ENCODE measurements at places on chromosomes 3 and 15. TPM values are rescaled to one million over a fixed set of nuclear protein-coding genes. Genes with fewer than 3 reads are reported as not detected.

GRCh38 chr15:40354408-40355171 lies 3.4 kb upstream of the DISP2 start:
- DNase-seq: no peak

DNA sequence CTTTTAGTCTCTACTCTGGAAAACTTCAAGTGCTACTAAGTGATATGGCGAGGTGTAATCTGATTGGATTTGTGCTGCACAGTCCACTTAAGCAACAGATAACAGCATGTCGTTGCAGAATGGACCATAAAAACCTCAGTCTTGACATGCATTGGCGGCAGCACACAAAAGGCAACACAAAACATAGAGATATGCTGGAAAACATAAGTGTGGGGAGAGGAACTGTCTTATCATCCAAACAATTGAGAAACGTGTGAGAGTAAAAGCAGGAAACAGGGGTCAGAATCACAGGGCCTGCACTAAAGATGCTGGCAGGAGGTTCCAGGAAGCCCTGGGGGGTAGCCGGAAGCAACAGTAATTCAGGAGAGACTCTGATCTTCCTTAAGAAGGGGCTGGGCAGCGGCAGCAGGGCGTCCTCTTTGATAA lies 82.1 kb downstream of the CGNL1 start:
- no peak for DNase-seq

DNA sequence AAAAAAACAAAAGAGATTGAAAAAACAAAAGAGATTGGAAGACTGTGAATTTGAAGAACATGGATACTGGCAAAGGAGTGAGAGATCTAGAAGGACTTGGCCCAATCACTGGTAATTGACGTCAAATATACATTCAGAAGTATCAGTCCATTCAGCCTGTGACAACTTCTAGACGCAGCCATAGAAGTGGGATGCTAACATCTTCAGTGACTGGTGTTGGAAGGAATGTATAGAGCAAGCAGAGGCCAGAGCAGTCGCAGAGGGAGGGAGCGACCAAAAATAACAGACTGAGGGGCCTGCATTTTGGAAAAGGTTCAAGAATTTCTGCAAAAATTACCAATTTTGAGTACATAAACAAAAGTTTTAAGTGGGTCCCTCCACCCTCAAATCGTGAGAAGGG lies 473.3 kb downstream of the CADM2 start:
- no peak for DNase-seq

GRCh38 chr3:102536456-102536855 lies 101.6 kb downstream of the ZPLD1 start:
- DNase-seq: peak; percentile 23

DNA sequence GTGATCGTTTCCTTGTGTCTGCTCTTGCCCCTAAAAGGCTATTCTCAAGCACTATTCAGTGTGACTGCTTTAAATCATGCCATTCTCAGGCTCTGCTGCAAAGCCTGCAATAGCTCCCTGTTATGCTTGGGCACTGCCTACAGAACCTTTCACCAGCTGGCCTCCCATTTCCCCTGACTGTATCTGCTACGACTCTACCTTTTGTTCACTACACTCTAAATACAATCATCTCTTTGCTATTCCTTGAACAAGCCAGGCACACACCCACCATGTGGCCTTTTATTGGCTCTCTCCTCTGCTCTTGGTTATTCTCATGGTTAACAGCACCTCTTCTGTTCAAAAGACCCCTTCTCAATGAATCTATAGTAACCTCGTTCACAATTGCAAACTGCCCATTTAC lies 29.6 kb upstream of the FNDC3B start:
- DNase-seq: no peak

DNA sequence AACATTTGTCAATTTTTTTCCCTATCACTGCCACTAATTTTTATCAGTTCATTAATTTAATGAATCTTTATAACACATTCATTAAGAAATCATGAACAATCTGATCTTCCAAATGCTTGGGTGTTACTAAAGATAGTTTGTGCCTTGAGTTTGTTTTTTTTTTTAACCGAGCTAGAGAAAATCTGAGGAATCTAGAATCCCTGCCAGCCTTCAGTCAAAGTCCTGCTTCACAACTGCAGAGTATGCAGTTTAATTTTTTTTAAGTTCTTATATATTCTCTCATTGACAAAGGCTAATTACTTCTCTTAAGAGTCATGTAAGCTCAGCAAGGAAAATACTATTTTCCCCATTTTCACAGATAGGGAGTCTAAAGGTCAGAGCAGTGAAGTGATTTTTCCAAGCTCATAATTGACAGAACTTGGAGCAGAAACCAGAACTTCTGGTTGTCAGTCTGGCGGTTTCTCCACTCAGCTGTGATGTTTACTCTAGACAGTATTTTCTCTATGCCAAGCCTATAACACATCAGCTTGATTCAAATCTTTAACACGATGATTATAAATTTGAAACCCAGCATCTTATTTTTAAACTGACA lies 55.7 kb downstream of the TNIK start:
- no peak for DNase-seq

GRCh38 chr3:197270558-197271317 lies 27.7 kb downstream of the DLG1 start:
- DNase-seq: no peak

GRCh38 chr3:45479621-45480035 lies 91.3 kb downstream of the LARS2 start:
- no peak for DNase-seq

DNA sequence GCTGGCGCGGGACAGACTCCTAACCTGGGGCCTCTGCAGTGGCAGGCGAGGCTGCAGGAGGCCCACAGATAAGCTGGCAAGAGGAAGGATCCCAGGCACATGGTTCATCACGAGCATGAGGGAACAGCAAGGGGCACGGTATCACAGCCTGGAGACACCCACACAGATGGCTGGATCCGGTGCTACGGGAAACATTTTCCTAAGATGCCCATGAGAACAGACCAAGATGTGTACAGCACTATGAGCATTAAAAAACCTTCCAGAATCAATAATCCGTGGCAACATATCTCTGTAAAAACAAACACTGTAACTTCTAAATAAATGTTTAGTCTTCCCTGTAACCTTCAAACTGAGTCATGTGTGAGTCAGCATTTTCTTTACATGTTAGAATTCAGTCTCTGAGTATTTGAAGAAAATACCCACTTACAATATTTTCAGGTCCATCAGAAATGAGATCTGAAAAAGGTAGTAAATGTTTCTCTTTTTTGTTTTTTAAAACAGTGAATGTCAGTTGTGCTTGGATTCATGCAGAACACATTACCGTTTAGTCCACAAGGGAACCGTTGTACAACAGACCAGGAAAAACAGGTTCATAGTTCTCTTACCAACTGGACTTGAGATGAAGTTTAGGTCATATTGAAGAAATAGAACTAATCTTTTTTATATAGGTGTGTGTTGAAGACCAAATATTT lies 75.9 kb downstream of the BOC start:
- no peak for DNase-seq

- no peak for DNase-seq
These were observed 41.7 kb downstream of the PAQR5 start for GRCh38 chr15:69340243-69340900.

DNA sequence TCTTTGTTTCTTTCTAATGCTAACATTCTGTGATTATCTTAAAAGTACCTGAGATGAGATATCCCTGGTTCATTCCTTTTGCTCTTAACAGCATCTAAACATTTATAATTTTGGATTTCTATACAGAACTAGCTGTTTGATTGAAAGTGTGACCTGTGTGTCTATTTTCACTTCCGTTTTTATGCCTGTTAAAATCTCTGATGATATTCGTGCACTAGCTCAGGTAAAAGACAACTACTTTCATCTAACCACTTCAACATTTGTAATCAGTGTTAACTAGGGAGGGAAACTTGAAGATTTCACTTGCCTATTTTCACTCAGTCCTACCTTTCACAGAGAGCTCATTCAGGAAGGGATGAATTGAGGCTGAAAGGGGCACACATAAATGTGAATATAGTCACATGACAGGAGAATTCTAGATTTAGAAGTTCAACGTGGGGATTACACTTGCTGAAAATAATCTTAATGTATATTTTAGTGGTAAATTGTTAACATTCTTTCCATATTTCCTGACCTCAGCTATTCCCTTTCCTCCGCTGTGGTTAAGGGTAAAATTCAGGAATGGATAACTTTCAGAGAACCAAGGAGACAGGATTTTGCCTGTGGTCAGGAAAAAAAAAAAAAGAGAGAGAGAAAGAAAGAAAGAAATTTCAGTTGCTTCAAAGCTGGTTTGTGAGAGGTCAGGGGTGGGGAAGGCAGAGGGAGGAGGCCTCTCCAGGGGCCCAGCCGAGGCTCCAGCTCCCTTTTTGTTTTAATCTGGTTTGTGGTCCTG lies 159.8 kb upstream of the TSC22D2 start:
- DNase-seq: no peak

DNA sequence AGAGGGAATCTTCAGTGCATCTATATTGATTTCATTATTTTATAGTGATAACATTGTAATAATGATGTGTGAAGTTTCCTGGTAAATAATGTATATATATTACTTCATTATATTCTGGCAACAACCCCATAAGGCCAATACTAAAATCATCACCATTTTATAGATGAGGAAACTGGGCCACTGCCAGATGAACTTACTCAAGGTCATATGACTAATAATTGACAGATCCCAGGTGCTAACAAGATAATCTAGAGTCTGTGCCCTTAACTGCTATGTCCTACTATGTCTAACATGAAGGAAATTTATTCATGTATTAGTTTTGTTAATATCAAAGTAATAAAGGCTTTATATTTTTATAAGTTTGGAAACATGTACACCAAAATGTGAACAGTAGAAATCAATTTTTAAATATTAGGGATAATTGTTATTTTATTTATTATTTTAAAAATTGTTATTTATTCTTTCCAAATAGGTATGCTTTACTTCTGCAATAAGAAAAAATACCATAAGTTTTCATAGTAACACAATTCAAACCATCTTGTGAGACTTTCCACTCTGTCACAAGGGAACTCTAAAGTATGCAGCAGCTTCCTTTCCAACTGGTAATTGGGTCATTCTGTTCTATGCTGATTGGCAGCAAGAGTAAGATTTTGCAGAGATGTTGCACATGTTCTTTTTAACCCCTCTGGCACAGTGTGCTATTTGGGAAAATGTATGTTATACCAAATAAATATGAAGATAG lies 90.8 kb upstream of the CMC1 start:
- DNase-seq: no peak

- DNase-seq: no peak
These were observed 107.1 kb upstream of the TPM1 start for GRCh38 chr15:62935300-62936081.

GRCh38 chr3:39332525-39332924 lies 3.0 kb downstream of the CCR8 start:
- no peak for DNase-seq

DNA sequence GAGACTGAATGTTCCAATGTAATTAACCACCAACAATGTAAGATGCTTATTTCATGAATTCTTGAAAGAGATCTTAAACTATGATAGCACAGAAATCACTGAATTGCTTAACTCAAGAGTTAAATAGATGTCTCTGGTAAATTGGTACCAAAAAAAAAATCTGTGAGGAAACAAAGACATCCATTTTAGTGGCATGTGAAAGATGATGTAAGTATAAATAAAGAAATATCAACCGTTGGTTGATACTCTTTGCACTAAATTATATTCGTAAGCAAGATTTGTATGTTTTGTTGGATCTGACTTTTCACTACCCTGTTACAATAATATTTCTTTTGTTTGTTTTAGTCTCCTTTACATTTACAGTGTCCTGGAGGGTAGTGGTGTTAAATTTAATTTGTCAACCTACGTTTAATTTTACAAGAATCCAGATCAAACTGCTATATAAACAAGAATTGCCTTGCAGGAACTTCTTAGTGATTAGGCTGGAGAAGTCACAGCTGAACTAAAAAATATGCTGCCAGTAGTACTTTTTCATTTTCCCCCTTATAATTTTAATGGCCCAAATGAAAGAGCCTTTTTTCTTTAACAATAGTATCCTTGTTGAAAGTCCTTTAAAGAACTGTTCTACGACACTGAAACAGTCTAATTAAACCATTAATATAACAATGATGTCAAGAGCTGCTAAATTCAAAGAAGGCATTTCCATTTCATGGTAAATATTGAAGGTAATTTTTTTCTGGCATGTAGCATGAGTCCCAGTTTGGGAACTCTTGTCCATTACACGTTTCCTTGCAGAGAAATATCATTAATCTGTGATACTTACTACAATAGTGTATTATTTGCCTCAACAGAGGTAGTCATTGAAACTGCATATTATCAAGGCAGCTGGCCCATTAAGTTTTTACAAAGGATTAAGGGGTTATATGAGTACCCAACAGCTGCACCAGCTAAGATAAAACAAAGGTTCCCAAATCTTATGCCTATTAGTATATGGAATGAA lies 109.6 kb upstream of the PHLDB2 start:
- DNase-seq: no peak

- no peak for DNase-seq
These were observed 40.5 kb upstream of the SEC13 start for GRCh38 chr3:10361375-10361774.

- no peak for DNase-seq
These were observed 51.6 kb upstream of the BLM start for GRCh38 chr15:90665288-90666134.

DNA sequence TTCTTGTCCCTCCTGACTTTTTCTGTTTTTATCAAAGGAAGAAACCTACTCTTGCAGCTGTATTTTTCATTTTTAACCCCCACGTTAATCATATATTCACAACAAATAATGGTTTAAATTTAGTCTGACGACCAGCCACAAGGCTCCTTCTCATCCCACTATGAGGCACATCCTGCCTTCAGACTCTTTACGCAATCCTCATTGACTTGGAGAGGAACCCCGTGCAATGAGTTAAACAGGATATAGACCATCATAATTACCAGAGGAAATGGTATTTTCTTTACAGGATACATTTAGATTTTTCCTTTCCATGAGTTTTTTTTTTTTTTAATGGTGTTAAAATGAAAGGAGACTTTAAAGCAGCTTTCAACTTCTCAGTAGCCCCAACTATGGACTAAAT lies 68.5 kb downstream of the WWTR1 start:
- DNase-seq: no peak

DNA sequence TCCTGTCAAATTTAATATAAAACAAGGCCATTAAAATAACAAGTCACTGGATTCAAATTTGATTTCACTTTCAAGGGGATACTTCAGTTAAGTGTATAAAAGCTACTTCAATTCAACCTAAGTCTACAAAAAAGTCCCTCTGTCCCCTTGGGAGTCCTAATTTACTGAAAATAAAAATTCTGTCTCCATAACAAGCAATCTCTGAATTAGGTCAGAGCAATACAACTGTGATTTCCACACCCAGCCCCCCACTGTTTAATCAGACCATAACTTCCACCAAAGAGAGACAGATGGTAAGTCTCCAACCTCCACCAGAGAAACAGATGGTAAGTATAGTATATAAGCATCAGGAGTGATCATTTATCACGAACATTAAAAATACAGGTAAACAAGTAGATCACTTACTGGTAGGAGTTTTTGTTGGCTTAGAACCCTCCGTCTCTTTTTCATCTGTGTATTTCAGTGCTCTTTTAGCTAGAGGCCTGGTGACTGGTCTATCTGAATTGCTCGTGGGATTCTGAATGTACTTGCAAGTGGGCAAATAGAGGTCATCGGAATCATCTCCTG lies 12.1 kb downstream of the SGO1 start:
- no peak for DNase-seq

GRCh38 chr3:184540777-184541681 lies 20.6 kb upstream of the EPHB3 start:
- no peak for DNase-seq

SLC12A1 gene
- 671 TPM for polyA plus RNA-seq

CHRM5 gene
- polyA plus RNA-seq: 0.13 TPM

MUC20 gene
- 22.8 TPM for polyA plus RNA-seq

MEF2A gene
- 63.2 TPM for polyA plus RNA-seq

MED12L gene
- 2.5 TPM for polyA plus RNA-seq

HES1 gene
- polyA plus RNA-seq: 98.2 TPM

GABRR3 gene
- polyA plus RNA-seq: 0.04 TPM

All from right renal pelvis (tissue), 4 donors.